Ammon's horn (tissue), 1 donor: ENCODE measurements at places on chromosomes 3 and 15.

DNA sequence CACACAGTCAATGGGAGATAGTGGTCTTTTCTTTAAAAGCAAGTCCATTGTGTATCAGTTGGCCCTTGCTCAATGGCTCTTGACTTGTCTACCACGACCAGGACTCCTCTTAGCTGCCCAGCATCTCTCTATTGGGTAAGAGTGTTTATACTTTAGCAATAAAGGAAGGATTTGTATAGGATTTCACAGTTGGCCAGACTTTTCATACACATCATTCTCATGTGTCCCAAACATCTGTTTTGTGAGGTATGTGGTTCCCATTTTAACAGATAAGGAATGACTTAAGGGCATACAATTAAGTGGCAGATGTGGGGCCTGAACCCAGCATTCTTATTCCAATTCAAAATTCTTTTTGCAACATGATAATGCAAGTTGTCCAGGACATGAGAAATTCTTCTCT lies 191.5 kb downstream of the CHST2 start:
- DNase-seq = no peak

GRCh38 chr15:72850833-72851232 lies 67.3 kb upstream of the ADPGK start:
- DNase-seq = no peak

GRCh38 chr3:13546667-13547171 lies 2.2 kb upstream of the FBLN2 start:
- no peak for DNase-seq

DNA sequence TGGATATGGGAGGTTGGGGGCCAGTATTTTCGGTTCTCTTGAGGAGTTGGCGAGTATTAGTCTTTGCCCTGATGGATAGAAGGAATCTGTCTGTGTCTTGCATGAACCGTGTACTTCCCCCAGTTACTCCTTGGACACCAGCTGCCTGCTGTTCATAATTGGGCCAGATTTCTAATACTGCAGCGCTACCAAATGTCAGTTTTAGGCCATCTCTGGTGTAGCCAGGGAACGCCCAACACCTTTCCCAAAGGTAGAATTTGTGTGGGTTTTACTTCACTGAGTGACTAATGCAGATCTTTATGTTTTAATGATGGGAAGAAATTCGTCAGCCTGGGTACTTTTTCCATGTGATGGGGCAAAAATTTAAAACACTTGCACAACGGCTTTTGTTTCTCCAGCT lies 18.4 kb downstream of the FLNB start:
- DNase-seq = no peak
